ENCODE measurements at places on chromosomes 1 and 21.
A peak's percentile ranks its signal among the peaks of the same experiment; 100 is the strongest.

DNA sequence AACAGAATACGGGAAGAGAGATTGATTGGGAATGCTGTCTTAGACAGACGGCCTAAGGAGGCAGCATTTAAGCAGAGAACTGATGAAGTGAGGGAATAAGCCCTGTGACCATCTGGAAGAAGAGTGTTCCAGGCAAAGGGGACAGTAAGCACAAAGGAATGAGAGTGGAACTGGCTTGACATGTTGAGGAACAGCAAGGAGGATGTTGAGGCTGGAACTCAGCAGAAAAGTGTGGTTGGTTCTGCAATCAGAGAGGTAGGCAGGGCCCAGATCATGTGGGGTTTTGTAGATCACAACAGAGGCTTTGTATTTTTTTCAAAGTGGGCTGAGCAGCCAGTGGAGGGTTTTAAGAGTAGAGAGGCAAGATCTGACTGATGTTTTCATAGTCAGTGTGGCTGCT is 157.4 kb downstream of the DNM3 start:
- DNase-seq: no peak

DNA sequence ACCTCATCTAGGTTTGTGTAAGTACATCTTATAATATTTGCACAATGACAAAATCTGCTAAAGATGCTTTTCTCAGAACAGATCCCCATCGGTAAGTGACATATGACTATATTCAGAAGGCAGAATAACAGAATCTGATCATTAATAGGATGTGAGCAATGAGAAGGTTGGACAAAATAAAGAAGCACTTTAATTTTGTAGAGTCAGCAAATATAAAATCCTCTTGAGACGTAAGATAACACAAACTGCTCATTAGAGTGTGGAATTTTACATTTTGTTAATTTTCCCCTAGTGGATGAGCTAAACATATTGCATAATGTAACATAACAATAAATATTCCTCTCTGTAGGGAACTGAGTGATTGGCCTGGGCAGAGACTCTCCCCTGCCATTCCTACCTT is 658.4 kb upstream of the ZP4 start:
- DNase-seq: no peak

DNA sequence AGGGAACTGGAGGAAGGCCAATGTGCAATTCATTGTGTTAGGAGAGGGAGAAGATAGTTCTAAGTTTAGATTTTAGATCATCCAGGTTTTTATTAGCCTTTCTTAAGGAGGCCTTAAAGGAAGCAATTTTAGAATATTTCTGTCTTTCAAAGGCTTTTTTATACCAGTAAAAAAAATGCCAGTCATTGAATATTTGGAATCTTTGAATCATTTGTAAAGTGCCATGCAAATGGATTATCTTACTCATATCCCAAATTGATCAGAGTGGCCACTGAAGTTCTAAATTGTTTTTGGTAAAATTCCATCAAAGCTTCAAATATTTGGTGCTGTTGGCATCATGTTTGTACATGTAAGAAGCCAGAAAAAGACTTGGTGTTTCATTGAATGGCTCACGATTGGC is 244.8 kb downstream of the RPS6KC1 start:
- no peak for DNase-seq

DNA sequence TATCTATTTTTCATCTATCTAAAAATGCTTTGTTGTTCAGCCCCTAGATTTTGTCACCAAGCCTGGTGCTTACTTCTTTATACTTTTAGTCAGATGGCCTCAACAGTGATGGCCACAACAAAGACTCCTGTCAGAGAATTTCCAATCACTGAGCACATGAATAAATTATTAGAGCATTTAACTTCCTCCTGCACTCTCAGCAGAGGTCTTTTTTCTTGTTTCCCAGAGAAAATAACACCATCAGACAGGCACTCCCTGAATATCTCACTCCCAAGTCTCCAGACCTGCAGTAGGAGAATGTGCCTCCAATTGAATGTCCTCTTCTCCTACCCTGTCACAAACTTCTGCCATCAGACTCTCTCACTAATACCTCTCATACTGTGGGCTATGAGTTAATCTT is 616.0 kb upstream of the NR5A2 start:
- DNase-seq: no peak

DNA sequence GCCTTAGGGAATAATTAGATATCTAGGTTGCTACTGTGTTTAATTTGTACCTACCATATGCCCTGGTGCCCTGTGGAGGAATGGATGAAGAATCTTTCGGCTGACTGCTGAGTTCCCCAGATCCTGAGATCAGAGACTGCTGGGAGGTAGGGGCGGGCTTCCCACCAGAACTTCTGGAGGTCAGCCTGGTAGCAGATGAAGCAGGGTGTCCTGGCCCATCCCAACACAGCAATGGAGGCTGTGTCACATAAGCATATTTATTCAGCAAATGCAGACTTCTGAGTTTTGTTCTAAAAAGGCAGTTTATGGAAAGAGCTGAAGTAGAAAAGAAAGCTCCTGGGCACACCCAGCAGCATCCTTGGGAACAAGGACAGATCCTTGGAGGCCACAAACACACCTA is 74.0 kb downstream of the KRTAP19-8 start:
- no peak for DNase-seq

GRCh38 chr1:214404571-214405213 is 123.7 kb downstream of the SMYD2 start:
- no peak for DNase-seq

GRCh38 chr1:209527993-209528717 is 55.4 kb upstream of the CAMK1G start:
- peak; percentile 89 for DNase-seq

DNA sequence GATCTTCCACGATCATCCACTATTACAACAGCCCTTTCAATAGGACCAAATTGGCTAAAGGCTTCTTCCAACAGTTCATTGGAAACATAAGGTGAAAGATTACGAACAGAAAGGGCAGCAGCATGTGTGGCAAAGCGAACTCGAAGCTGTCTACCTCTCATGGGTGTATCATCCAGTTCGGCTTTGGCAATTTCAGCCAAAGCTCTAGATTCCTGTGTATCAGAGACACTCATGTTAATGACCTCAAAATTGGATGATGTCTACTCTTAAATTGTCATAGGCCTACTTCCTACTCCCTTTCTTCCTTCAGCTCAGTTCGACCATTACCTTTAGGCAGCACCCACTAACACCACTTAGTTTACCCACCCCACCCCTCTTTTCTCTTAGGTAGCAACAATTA is 2.2 kb downstream of the SFPQ start:
- DNase-seq: no peak

- DNase-seq: no peak
These were observed 76.6 kb downstream of the TGFBR3 start for GRCh38 chr1:91809317-91809716.

GRCh38 chr21:14766241-14766640 is 220.1 kb upstream of the SAMSN1 start:
- DNase-seq: no peak

DNA sequence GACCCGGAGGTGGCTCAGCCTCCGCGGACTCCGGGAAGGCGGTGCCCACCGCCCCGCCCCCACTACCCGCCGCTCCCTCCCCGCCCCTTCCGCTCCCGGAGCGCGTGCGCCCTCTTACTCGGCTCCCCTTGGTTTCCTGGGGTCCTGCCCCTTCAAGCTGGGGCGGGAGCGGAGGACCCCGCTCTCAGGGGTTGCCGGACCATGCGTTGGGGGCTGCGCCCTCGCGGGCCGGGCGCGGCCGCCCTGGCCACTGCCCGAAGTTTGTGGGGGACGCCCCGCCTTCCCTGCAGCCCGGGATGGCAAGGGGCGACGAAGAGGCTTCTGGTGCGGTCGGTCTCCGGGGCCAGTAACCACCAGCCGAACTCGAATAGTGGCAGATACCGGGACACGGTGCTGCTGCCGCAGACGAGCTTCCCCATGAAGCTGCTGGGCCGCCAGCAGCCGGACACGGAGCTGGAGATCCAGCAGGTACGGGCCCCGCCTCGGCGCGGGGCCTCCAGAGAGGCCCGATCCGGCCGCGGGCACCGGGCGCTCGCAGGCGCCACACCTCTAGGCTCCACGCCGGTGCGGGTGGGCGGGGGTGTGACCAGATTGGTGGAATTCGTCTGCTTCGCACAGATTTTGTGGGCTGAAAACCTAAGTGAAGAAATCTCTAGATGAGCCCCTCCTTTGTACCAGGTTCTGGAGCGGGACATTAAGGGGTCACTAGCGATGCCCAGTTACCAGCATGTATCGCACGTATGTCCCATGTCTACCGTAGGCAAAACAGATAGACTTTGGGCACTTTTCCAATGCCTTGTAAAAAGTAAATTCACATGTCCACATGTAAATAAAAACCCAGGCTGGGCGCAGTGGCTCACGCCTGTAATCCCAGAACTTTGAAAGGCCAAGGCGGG is at the start of gene IARS2:
Gene IARS2 (plus strand): TSS at position 117 of the 896 bp plus-strand sequence. CDS start 85 bp downstream, at position 202.
- DNase-seq: peak; percentile 78

DNA sequence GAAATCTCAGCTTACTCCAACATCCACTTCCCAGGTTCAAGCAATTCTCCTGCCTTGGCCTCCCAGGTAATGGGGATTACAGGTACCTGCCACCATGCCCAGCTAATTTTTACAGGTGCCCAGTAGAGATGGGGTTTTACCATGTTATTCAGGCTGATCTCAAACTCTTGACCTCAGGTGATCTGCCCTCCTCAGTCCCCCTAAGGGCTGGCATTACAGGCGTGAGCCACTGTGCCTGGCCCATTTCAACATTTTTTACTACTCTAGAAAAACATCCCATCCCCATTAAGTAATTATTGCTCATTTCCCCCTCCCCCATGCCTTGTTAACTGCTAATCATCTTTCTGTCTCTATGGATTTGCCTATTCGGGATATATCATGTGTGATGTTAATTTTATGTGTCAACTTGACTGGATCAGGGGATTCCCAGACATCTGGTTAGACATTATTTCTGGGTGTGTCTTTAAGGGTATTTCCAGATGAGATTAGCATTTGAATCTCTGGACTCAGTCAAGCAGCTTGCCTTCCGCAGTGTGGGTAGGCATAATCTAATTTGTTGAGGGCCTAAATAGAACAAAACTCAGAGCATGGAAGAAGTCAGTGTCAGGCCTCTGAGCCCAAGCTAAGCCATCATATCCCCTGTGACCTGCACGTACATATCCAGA is 33.0 kb upstream of the ZBTB8B start:
- no peak for DNase-seq

- DNase-seq: no peak
These were observed 3.8 kb downstream of the SERTAD4 start for GRCh38 chr1:210236386-210236839.

GRCh38 chr1:176466514-176466913 is 3.5 kb downstream of the PAPPA2 start:
- no peak for DNase-seq

- no peak for DNase-seq
These were observed 14.4 kb upstream of the TTC39A start for GRCh38 chr1:51344602-51345299.

GRCh38 chr1:233719655-233720341 is 105.9 kb downstream of the KCNK1 start:
- DNase-seq: no peak

GRCh38 chr1:160795951-160796383 is at the start of gene LY9:
Gene LY9 (plus strand): TSS chr1:160796174. CDS start chr1:160796188, 14 bp downstream.
- DNase-seq: no peak

DNA sequence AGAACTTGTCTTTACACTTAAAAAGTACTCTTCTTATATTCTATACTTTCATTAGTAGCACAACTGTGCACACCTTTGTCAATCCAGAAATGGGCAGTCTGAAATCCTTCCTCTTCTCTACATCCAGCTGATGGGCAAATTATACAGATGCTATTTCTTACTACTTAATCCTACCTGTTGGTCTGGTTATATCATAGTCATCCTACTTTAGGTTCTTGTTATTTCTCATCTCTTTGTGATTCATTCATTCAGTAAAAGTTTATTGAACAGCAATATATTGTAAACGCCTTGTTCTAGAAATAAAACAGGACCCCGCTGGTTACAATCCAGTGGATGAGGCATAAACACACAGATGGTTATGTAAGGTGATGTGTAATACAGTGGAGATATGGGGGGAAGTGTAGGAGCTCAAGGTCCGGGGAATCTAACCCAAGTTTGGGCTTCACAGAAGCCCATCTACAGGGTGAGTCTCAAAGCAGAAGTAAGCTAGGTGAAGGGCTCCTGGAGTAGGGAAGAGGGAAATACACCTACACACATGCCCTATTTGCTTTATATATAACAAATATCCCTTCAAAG is 11.8 kb upstream of the FUBP1 start:
- no peak for DNase-seq

- peak; percentile 81 for DNase-seq
These were observed 694 bp downstream of the MEAF6 start for GRCh38 chr1:37513795-37514349.

DNA sequence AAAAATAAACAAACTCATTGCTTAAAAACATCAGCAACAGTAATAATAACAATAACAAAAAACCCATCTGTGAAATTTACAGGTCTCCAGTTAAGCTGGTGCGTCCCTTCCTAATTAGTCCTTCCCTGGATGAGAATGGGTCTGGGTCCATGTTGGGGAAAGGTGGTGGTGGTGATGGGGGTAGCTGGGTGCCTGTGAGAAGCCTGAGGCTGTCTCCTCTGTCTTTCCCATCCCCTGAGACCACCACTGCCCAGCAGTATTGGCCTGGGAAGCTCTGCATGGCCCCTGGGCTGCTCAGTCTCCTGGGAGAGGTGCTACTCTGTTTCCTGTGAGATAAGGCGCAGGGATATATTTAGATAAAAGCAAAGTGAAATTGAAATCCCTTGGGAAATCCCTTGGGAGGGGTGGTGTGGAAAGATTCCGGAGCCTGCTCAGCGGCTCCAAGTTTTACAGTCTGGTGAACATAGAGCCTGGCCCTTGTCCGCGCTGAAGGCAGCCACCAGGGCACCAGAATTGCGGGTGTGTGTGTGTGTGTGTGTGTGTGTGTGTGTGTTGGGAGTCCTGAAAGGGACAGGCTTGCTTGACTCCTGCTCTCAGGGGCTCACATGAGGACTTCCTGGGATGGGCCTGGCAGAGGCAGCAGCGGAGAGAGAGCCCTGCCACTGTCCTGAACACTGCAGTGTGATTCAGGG is 150.2 kb downstream of the FOXD2 start:
- DNase-seq: no peak

- peak; percentile 36 for DNase-seq
These were observed 463.5 kb downstream of the SMYD3 start for GRCh38 chr1:246043556-246043955.

- DNase-seq: no peak
These were observed 4.7 kb downstream of the RGS8 start for GRCh38 chr1:182679684-182680083.

GRCh38 chr1:17488995-17489767 is 49.7 kb upstream of the RCC2 start:
- no peak for DNase-seq

- DNase-seq: no peak
These were observed 323.8 kb downstream of the AMY1C start for GRCh38 chr1:104073463-104073902.

DNA sequence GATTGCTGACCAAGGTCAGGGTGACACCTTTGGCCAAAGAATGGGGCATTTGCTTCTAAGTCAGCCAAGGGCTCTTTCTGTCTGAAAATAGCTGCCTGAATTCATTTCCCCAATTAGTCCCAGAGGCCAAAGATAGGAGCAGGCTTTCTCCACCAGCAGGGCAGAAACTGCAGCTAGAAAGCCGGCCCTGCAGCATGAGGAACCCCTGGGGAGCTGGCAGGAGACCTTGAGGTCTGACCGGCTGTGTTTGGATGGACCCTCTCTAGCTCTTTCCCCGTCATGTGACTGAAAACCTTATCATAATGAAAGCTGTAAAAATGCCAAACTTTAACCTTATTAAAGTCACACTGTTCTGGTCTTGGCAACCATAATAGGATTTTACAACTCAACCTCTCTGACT is 93.4 kb downstream of the CD58 start:
- DNase-seq: no peak

- no peak for DNase-seq
These were observed 22.0 kb upstream of the ADAM30 start for GRCh38 chr1:119918301-119918700.

GRCh38 chr1:16075337-16076030 is 2.0 kb upstream of the FAM131C start:
- DNase-seq: no peak

GRCh38 chr1:154419620-154420571 is 14.8 kb downstream of the IL6R start:
- DNase-seq: no peak

All from DMS79 (cell line).